ENCODE measurements at places on chromosomes 1 and 21.

- no peak for DNase-seq
Observed at GRCh38 chr1:219902951-219903350, 25.4 kb downstream of the SLC30A10 start.

DNA sequence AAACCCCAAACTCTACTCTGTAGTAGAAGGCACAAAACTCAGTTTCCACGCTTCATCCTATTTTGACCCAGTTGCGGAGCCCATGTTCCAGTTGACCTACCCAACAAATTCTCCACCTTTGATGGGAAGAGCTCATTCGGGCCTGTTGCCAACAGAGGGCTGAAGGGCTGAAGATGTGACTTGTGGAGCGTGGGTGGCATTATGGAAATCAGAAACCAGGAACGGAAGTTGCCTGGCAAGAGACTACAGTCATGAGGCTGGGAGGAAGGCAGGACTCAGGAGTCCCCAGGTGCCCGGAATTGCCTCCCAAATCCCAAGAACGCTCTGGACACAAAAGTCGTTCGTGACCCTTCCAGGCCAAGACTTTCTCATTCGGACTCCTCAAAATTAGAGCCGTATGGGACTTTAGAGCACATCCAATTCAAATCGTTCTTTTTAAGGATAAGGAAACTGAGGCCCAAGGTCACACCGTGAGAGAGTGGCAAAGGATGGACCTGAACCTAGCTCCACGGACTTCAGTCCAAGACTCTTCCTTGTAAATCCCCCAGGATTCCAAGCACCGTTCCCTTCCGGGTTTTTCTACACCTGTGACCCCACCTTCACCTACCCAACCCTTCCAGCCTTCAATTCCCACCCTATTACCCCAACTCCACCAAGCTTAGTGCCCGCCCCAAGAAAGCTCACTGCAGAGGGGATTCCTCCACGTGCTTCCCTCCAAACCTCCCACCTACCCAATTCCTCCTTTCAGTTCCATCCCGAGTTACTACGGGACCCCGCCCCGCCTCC, 739 bp downstream of the SMG5 start:
- no peak for DNase-seq

DNA sequence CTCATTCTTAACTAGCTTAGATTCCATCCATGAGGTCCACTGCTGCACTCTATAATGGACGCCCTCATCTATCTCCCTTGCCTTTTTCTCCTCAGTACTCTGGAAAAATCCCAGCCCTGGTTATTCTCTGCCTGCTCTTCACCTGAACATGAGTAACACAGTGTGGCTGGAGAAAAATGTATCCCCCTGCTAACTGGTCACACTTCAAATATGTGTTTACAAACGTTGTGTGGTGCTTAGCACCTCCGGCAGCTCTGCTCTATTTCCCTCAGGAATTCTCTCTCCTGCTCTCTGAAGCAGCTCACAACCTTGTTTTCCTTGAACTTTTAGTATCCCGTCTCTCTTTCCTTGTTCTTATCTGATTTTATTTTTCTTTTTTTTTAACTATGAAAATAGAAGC, 4.1 kb downstream of the SCCPDH start:
- DNase-seq: no peak

DNA sequence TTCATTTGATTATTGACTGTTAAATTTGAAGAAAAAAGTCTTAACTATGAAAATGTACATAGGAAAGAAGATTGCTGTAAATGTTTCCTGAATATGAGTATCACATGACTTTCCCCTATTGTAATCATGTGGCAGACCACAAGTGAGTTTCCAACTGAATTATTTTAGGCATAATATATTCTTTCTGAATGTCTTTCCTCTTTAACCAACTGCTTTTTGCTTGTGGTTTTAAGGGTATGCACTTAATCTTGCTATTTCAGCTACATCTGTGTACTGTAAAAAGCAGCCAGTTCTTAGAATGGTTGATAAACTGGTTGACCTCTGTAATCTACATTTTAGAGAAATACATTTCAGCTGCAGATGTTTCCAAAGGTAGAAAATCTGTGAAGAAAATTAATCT, 400.7 kb downstream of the NEGR1 start:
- no peak for DNase-seq

DNA sequence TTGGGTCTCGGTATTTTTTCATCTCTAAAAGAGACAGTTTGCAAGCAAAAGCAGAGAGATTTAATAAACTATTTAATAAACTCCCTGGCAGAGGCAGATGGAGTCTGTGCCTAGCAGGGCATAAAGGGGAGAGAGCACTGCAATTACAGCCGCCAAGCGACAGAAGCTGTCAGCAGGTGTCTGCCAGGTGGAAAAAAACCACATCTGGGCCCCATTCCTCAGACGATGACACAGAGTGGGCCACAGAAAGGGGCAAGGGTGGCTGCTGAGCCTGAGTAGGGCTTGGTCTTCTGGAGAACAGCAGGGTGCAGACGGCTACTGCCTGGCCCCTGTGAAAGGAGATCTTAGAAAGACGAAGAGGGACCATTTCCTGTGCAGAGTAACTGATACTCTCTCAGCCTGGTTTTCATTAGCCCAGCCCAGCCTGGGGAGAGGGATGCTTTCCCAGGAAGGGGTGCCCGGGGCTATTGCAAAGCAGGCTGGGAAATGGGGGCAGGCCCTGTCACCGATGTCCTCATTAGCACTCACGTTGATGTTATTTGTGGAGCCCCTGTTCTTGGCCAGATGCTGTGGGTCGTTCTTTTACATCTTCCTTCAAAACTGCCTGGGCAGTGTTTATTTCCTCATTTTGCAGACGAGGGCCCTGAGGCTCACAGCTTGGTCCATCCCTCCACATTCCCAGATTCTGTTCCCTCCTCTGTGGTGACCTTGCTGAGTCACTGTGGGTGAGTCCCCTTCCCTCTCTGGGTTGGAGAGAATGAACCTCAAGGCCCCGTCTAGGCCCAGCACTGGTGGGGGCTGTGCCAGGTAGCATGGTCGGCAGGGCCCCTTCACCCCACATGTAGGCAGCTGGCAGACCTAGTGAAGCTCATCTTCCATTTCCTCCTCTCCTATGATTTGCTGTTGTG, 472.7 kb downstream of the PTPRU start:
- no peak for DNase-seq

DNA sequence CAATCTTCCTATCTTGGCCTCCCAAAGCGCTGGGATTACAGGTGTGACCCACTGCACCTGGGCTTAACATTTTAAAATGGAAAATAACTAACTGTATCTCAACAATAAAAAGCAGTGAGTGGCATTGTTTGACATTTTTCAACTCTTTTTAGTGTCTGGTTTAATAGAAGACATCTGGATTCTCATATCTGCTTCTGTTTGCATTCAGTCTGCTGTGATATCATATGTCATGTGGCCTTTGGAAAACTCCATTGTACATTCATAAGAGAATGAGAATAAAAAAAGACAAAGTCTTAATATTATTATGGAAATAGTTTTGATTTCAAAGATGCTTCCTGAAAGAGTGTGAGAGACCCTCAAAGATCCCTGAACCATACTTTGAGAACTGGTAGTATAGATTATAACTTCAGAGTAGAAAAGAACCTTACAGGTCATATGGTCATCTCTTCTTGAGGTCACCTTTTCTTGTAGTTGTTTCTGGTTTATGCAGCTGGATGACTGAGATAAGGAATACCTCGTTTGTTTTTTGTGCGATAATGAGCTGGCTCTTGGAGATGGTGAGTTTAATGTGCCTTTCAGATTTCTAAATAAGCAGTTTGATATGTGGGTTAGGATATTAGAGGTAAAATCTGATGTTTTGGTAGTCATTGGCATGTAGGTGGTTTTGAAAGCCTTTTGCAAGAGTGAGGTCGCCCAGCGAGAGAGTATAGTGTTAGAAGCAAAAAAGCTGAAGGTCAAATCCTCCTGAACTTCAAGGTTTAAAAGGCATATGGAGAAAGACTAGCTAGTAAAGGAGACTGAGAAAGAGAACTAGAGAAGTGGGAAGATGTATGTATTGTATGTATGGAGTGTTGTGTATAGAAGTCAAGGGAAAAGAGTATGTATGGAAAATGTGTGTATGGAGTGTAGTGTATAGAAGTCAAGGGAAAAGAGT, 17.2 kb downstream of the CEP350 start:
- DNase-seq: no peak

- DNase-seq: no peak
Observed at GRCh38 chr1:11736746-11737639, 1.1 kb downstream of the AGTRAP start.

- no peak for DNase-seq
Observed at GRCh38 chr1:228420968-228421826, 4.5 kb upstream of the TRIM17 start.

DNA sequence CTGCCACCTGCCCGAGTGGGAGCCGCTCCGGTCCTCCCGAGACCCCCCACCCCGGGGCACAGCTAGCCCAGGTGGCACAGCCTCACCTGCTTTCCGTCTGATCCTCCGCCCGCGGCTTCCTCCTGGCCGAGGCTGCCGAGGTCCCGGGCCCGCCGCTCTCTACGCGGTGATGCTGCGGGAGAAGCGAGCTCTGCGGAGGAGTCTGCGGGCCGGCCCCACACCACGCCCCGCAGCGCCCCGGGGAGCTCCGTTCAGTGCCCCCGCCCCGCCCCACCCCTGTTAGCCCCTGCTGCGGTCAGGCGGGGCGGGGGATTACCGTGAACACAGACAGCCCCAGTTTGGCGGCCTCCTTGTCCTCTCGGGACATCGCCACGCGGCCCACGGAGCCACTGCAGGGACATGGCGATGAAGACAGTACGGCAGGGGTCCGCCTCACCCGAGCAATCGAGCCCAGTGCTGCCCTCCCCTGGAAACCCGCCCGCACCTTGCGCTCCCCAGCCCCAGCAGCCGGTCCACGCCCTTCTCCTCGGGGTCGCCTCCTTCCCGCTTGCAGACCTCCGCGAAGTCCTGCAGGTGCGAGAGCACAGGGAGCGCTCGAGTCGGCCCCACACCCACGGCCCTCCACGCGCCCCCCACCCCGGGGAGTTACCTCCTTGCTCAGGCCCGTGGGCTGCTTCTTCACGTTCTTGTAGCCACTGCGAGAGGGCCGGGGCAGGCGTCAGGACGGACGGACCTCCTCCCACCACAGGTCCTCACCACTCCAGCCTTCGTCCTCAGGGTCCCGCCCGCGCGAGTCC, 933 bp downstream of the C1orf35 start:
- peak; percentile 60 for DNase-seq

GRCh38 chr1:116164604-116165368, 53.6 kb downstream of the MAB21L3 start:
- DNase-seq: no peak

GRCh38 chr1:91529856-91530255, 29.2 kb downstream of the CDC7 start:
- no peak for DNase-seq

- no peak for DNase-seq
Observed at GRCh38 chr1:186413319-186413718, 37.7 kb downstream of the ODR4 start.

DNA sequence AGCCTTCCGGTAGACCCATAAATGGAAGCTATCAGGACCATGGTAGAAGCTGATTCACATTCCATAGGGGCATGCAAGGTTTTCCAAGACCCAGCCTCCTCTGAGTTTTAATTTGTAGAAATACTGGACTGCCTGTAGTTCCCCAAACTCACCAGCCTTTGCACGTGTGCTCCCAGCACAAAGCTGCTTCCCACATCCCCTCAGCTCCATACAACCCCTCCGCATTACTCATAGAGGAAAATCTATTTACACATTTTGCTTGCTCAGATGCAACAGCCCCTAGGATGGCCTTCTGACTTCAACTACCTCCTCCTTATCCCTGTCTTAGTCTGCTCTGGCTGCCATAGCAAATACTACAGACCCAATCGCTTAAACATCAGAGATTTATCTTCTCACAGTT, 336.2 kb downstream of the SETD4 start:
- DNase-seq: no peak

- no peak for DNase-seq
Observed at GRCh38 chr1:44848456-44849181, 5.6 kb upstream of the PTCH2 start.

DNA sequence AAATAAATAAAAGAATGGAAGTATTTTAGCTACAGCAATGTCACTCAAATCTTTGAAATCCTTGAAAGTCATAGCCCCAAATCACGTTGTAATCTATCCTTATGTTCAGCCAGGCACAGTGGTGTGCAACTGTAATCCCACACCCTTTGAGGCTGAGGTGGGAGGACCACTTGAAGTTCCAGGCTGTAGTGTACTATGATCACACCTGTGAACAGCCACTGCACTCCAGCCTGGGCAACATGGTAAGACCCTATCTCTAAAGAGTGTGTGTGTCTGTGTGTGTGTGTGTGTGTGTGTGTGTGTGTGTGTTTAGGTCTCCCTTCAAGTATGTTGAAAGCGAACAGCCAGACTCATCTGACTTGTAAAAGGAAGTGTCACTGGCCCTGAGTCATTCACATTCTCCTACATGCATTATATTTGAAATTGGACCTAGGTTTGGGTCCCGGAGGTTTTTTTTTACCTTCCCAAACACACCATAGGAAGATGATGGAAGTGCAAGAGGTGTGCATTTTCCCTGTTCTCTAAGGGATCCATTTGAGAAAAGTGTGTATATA, 50.1 kb downstream of the ZNF281 start:
- DNase-seq: no peak

DNA sequence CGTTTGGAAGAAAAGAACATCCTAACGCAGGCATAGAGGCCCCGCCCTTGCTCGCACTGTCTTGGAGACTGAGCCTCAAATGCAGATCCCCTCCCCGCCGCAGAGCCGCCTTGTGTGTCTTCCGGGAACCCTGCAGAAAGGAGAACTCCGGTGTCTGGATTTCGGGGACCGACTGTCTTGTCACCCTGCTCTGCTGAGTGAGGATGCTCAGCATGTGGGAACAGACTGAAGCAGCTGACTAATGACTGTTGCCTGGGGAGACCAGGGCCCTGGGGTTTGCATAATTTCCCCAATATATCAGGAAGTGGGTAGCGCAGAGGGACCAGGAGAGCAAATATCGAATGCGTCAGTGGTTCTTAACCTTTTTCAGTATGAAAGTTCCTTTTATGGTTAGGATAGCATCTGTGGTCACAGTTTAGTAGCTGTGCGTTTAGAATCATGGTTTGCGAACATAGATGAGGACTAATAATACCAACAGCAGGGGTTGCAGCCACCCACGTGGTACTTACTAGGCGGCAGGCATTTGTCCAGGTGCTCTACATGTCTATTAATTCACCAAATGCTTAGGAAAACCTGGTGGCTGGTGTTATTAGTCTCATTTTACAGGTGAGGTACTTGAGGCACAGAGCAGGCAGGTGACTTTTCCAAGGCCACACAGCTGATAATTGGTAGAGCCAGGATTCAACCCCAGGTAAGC, 14.3 kb downstream of the GPR137B start:
- peak; percentile 65 for DNase-seq

- DNase-seq: no peak
Observed at GRCh38 chr1:194167956-194168640, 981.7 kb upstream of the B3GALT2 start.

- DNase-seq: no peak
Observed at GRCh38 chr1:236516929-236517704, 6.7 kb upstream of the LGALS8 start.

GRCh38 chr1:214573386-214574318, 22.2 kb upstream of the PTPN14 start:
- DNase-seq: no peak

- DNase-seq: no peak
Observed at GRCh38 chr1:59141267-59141863, 155.5 kb upstream of the FGGY start.

GRCh38 chr1:54239035-54239383, 39.0 kb downstream of the MRPL37 start:
- no peak for DNase-seq

Measured in effector memory CD8-positive, alpha-beta T cell (primary cell).